Panc1 (cell line): ENCODE measurements at places on chromosomes 1 and 21. TPM values are rescaled to one million over a fixed set of nuclear protein-coding genes. Genes with fewer than 3 reads are reported as not detected.

- H3K36me3 ChIP-seq = no peaks in the 10 kb centered on the region; the same call in 1 of the 2 replicates
- H3K4me1 ChIP-seq = no peaks in the 10 kb centered on the region
- H3K27me3 ChIP-seq = no peaks in the 10 kb centered on the region
- no peak overlapping the region for H3K27ac ChIP-seq
These were observed 55.2 kb downstream of the S100B start for GRCh38 chr21:46549650-46550049.

GRCh38 chr1:171751221-171751620 lies 9.4 kb upstream of the VAMP4 start:
- H3K36me3 ChIP-seq = no peaks in the 10 kb centered on the region
- no peaks in the 10 kb centered on the region for H3K4me1 ChIP-seq
- H3K27me3 ChIP-seq = no peaks in the 10 kb centered on the region
- no peak overlapping the region for H3K4me3 ChIP-seq

GRCh38 chr21:18007121-18007520 lies 188.0 kb upstream of the C21orf91 start:
- no peaks in the 10 kb centered on the region for H3K4me1 ChIP-seq
- no peak for DNase-seq
- H3K27me3 ChIP-seq = no peaks in the 10 kb centered on the region
- no peak overlapping the region for H3K27ac ChIP-seq

- H3K27me3 ChIP-seq = 0 out of 2 replicates have a peak, but pooled peaks cover 5% of the 10 kb centered on the region
- H3K36me3 ChIP-seq = no peaks in the 10 kb centered on the region
- no peak overlapping the region for H3K27ac ChIP-seq
- peaks cover 11% of the 10 kb centered on the region for H3K4me1 ChIP-seq
- no peak overlapping the region for H3K4me3 ChIP-seq
- DNase-seq = no peak
These were observed 6.1 kb upstream of the SLC19A2 start for GRCh38 chr1:169491845-169492281.

DNA sequence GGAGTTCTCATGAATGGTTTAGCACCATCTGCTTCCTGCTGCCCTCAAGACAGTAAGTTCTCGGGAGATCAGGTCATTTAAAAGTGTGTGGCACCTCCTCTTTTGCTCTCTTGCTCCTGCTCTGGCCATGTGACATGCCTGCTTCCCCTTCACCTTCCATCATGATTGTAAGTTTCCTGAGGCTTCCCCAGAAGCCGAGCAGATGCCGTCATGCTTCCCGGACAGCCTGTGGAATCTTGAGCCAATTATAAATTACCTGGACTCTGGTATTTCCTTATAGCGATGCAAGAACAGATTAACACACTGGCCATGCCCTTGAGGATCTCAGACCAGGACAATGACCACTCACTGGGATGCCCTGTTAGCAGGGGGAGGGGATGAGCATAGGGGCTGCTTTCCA lies 212.3 kb downstream of the MATN1 start:
- no peaks in the 10 kb centered on the region for H3K36me3 ChIP-seq
- no peaks in the 10 kb centered on the region; the same call in 1 of the 2 replicates for H3K27me3 ChIP-seq

GRCh38 chr1:217089361-217090014 lies 366.3 kb upstream of the ESRRG start:
- peaks cover 5% of the 10 kb centered on the region for H3K27me3 ChIP-seq
- H3K4me3 ChIP-seq = peak overlapping the region; percentile 39
- no peak for DNase-seq
- no peaks in the 10 kb centered on the region for H3K36me3 ChIP-seq

- no peak overlapping the region for H3K4me3 ChIP-seq
- 0 out of 2 replicates have a peak, but pooled peaks cover 1% of the 10 kb centered on the region for H3K4me1 ChIP-seq
- H3K36me3 ChIP-seq = no peaks in the 10 kb centered on the region
These were observed 19.9 kb downstream of the MACF1 start for GRCh38 chr1:39224295-39224829.

DNA sequence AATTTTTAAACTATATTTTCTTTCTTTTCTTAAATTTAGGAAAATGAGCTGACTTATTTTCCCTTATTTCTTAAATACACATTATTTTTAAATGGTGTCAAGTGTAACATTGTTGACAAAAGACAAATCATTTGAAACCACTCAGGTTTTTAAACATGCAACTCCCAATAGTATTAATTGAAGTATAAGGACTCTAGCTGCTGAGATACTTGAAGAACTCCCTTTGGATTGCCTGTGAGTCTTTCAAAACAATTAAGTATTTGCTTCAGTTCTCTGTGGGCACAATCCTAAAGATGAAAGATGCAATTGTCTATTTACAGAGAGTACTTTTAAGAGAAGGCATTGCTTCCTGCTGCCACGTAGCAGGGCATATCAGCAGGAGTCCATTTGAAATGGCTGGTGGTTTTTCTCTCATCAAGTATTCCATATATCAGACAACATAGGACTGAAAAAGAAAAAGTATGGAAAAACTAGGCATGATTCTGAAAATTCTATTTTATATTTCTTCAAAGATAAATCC lies 373.4 kb downstream of the NEGR1 start:
- no peaks in the 10 kb centered on the region for H3K27me3 ChIP-seq
- H3K4me3 ChIP-seq = no peak overlapping the region
- no peak for DNase-seq

GRCh38 chr1:241451956-241452355 lies 67.6 kb downstream of the FH start:
- no peaks in the 10 kb centered on the region for H3K36me3 ChIP-seq
- H3K27ac ChIP-seq = no peak overlapping the region
- H3K27me3 ChIP-seq = no peaks in the 10 kb centered on the region
- H3K4me3 ChIP-seq = no peak overlapping the region

DNA sequence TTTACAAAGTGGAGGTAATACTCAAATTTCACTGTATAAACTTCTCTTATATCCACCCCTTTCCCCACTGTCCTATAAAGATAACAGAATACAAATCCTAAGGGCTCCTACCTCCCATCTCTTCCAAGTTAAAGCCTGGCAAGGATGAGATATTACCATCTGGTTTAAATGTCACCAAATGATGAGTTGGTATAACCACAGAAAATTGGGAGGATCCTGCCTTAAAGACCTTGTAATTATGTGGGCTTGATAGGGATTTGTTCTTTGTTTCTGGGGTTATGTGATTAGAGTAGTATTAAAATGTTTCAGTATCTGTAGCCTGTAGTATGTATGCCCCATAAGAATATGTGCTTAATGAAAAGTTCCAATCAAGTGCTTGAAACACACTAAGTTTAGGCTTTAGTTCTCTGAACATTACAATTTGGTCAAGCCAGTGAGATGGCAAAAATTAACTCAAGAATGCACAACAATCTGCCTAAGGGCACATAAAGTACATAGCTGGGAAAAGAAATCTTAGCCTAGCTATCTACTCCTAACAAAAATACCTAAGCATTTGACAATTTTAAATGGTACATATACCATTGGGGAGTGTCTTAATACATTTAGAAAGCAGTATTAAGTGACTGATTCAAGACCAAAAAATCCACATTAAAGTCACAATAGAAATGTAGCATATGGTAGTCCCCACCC lies 14.0 kb downstream of the KDM5B start:
- no peak for DNase-seq
- no peaks in the 10 kb centered on the region for H3K36me3 ChIP-seq
- H3K27ac ChIP-seq = no peak overlapping the region
- no peak overlapping the region for H3K4me3 ChIP-seq
- H3K27me3 ChIP-seq = no peaks in the 10 kb centered on the region

DNA sequence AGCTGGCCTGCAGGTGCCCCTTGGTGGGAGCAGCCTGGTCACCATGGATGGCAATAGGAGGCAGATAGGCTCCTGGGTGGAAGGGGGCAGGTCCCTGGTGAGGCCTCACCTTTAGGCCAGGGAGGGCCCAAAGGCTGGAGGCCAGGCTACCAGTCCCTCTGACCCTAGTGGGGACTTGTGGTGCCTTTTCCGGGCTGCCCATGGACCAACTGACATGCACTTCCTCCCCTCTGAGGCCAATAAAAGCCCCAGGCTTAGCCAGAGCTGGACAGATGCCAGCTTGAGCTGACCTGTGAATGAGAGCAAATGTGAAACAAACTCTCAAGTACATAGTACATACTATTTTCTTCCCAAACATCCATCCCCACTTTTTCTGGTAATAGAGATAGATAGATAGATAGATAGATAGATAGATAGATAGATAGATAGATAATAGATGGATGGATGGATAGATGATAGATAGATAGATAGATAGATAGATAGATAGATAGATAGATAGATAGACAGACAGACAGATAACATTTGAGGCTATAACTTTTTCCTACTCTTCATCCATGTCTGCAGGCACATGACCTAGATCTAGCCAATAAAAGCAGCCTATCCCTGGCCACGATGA lies 9.2 kb upstream of the CTTNBP2NL start:
- H3K4me3 ChIP-seq = no peak overlapping the region
- H3K4me1 ChIP-seq = no peaks in the 10 kb centered on the region; the same call in 1 of the 2 replicates
- no peak overlapping the region for H3K27ac ChIP-seq
- H3K36me3 ChIP-seq = no peaks in the 10 kb centered on the region
- H3K27me3 ChIP-seq = no peaks in the 10 kb centered on the region
- DNase-seq = no peak

DNA sequence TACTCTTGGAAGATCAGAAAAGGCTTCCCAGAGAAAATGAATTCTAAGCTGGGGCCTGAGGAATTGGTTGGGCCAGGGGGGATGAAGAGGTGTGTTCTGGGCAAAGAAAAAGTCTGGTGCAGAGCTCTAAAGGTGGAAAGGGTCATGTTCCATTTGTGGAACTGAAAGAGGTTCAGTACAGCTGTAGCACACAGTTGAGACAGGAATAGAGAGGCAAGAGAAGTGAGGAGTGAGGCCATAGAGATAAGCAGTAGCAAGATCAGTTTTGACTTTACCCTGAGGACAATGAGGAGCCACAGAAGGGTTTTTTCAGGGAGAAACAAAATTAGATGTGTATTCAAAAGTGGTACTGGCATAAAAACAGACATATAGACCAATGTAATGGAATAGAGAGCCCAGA lies 30.3 kb upstream of the MUTYH start:
- no peak overlapping the region for H3K27ac ChIP-seq
- H3K4me1 ChIP-seq = no peaks in the 10 kb centered on the region
- no peaks in the 10 kb centered on the region for H3K27me3 ChIP-seq
- no peaks in the 10 kb centered on the region for H3K36me3 ChIP-seq
- DNase-seq = no peak
- no peak overlapping the region for H3K4me3 ChIP-seq

DNA sequence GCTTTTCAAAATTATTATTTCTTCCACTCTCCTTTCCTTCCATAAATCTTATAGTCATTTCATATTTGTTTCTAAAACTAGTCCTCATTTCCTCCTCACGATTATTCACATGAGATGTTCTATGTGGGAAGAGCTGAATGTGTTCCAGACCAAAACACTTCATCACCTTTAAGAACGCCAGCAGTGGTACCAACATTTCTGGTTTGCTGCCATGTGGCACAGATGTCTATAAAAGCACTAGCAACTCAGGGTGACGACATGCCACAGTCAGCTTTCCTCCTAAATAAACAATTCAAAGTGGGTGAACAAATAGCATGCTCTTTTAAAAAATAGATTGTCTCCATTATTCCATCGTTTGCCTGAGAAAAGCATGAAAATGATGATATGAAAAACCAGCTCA lies 1217.8 kb upstream of the ADGRL2 start:
- no peak overlapping the region for H3K4me3 ChIP-seq
- H3K36me3 ChIP-seq = no peaks in the 10 kb centered on the region

GRCh38 chr1:89095737-89096136 lies 30.2 kb downstream of the GBP2 start:
- no peak overlapping the region for H3K4me3 ChIP-seq
- H3K36me3 ChIP-seq = no peaks in the 10 kb centered on the region
- no peak overlapping the region for H3K27ac ChIP-seq
- H3K27me3 ChIP-seq = no peaks in the 10 kb centered on the region

DNA sequence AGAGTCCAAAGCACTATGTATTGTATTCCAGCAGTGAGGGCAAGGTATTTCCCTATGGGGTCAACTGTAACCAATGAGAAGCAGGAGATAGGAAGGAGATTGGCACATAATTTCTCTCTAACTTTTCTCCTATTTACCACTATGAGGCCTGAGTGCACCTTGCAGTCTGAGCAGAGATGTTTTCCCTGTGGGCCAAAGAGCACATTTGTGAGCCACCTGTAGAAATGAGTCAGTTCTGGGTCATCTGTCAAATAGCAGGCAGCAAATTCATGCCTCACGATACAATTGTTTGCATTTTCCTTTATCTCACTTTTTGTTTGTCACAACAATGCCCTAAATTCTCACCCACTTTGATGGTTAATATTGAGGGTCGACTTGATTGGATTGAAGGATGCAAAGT lies 547.2 kb upstream of the NCAM2 start:
- H3K36me3 ChIP-seq = no peaks in the 10 kb centered on the region
- H3K4me1 ChIP-seq = no peaks in the 10 kb centered on the region
- H3K27me3 ChIP-seq = no peaks in the 10 kb centered on the region
- no peak for DNase-seq
- no peak overlapping the region for H3K27ac ChIP-seq

The S100A2 gene
- 6.2 TPM for total RNA-seq

The B3GALT2 gene
- total RNA-seq = 0.08 TPM

The SPRR2E gene
- total RNA-seq = not detected

The C1orf159 gene
- 28.8 TPM for total RNA-seq

The SPRR1A gene
- total RNA-seq = not detected

The KIRREL1 gene
- 145 TPM for total RNA-seq

The EDARADD gene
- 35.4 TPM for total RNA-seq

The SH2D1B gene
- total RNA-seq = not detected

The MMEL1 gene
- total RNA-seq = 0.46 TPM

The SPRTN gene
- 20.0 TPM for total RNA-seq
